Right kidney (tissue), 9 donors: ENCODE measurements at places on chromosomes 5 and 9.

DNA sequence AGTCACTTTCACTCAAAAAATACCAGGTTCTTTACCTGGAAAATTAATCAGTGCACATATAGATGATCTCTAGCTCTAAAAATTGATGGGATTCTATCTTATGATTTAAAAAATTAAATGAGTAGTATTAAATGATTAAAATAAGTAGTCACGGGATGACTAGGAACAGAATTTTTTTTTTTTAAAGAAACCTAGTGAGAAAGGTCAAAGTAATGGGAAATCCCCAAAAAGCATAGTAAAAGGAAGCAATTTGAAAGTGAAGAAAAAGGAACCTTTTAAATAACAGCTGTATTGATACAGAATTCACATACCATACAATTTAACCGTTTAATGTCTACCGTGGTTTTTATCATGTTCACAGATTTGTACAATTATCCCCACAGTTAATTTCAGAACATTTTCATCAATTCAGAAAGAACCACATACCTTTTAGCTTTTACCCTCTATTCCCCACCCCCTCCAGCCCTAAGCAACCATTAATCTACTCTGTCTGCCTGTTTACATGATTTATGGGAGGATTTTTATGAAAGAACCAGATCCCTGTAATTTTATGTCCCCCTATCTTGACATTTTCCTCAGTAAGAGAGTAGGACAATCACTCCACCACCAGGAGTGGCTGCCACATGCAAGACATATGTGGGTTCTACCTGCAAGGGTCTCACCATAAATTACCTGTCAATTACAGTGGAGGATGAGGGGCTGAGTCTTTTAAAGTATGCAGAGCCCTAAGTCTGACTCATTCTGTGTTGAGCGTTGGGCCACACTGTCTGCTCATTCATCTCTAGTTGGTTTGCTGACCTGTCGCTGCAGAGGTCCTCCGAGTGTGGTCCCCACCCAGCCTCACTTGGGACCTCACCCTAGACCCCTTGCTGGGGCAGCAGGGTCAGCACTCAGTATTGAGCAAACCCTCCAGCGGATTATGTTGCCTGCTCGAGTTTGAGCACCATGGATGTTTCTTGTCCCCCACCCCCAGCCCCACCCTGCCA is 16.0 kb downstream of the ANKRD33B start:
- no peak for DNase-seq

DNA sequence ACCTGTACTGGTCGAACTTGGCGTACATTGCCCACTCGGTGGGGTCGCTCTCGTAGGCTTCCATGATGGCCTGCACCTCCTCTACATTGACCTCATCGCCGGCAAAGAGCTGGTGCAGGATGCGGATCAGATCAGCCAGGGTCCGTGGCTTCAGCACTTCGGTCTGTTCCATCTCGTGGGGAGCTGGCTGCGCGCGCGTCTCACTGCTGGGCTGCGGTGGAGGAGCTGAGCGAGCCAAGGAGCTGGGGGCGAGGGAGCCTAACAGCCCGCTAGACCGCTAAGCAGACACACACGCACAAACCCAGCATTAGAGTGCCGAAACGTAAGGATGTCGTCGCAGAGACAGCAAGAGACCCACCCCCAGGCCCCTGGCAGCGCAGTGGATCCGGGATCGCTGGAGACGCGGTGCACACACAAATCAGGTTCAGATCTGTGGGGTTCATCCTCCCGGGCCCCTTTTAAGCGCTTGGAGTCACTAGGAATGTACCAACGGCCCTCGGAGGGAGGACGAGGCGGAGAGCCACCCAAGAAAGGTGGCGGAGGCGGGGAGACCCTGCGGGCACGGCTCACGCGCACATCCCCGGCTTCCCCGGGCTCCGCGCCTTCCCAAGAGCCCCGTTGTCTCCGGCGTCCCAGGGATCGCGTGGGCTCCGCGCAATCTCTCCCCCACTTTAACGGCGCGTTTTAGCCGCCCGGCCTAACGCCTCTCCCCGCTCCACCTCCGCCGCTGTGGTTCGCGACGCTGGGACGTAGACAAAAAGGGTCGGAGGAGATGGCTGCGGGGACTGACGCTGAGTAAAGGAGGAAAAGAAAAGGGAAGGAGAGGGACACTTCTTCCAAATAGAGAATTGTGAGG is at the start of gene CDO1:
Gene CDO1, minus strand, starts transcription at position 434 of the 856 bp plus-strand sequence. Its CDS starts 262 bp downstream, at position 172.
- DNase-seq, result peak; percentile 96

DNA sequence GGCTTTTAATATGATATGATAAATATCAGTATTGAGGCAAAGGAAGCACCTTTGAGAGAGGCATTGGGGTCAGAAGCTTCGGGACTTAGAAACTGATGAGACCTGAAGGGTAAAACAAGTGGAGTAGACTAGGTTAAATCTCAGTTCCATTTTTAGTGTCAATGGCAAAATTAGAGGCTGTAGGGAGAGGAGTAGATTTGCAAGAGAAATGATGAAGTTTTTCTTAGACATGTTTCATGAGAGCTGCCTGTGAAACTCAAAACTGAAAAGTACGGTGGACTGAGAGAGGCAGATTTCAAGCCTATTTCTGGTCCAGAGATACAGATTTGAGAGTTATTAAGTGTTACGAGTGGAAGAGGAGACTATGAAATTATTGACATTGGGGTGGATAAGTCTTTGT is 278.5 kb downstream of the TAF11L14 start:
- no peak for DNase-seq

DNA sequence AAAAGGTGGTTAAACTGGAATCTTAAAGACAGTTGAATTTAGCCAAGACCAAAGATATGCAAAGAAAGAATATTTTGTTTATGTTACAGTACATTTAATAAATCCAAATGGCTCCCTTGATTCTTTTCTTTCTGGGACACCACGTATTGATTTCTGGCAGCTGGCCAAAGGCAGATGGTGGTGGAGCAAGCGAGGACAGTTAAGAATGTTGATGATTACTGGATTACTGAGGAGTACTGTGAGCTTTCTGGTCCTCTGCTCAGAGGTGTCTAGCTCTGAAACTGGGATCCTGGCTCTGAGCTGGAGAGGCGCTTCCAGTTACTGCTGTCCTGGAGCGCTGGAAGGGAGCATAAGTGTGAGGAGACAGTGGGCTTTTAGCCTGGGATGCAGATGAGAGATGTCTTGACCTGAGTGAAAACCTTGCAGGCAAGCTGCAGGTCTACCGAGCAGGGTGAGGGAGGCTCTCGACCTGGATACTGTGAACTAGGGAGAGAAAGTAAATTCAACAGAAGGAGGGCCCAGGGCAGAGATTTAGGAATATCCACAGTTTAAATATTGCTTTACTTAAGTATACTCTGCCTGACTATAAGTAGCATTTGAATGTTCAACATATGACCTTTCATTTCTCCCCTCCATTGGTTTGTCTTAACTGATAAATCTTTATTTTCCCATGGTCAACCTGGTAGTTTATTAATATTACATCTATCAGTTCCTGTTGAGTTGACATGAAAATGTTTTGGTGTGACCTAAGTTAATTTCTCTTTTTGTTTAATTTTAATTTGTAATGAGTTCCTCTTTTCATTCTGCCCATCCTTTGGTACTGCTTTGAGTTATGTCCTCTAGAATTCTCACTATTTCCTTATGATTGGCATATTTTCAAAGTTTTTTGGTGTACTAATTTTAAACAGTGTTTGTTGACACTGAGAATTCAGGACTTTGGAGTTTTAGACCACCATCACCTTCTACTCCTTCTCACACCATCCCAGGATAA is 3.7 kb downstream of the SYK start:
- no peak for DNase-seq

GRCh38 chr9:128188209-128188608 is 3.2 kb downstream of the CIZ1 start:
- DNase-seq, result no peak
